NT2/D1 (cell line): ENCODE measurements at places on chromosomes 3 and 15.

DNA sequence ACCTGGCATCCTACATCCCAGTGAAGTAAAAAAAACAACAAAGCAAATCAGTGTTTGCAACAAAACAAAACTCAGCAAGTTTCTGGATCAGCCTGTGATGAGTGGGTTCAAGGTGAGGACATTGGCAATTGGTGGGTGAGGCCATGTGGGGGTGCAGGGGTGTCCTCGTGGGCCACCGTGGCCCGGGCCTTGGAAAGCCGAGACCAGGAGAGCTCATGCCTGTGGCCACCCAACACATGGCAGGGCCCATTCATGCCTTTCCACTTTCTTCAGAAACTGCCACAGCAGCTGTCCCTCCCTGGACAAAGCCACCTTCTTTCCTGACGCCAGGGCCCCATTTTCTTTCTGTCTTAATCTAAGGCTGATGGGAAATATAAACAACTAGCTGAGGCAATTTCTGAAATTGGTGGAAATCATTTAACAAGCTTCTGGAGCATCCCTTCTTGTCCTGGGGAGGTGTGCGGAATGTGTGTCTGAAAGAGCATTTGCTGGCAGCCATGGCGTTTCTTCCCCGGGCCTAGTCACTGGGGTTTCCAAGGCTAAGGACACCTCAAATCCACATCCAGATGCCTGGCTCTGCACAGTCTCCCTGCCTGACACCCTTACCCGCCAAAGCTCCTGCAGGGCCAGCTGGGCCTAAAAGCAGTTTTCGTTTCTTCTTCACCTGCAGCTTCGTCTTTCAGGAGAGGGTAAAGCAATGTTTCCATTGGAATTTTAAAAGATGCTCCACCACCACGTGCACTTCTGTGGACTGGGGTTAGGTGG, 34.1 kb upstream of the SFMBT1 start:
- no peak for DNase-seq

DNA sequence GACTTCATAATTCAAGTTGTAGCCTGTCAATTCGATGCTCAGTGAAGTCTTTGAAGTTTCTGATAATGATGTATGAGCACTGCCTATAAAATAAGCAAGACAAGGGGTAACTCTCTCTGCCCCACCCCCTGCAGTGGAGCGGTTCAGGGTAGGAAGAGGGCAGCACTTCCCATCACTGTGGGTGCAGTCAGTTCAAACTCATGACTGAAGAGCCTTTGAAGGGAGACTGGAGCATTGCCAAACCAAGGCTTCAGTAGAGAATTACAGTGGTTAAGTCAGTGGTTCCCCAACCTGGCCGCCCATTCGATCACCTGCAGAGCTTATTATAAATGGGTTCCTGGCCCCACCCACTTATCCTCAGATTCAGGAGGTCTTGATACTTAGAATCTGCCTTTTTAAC, 190.6 kb downstream of the SHQ1 start:
- no peak for DNase-seq

DNA sequence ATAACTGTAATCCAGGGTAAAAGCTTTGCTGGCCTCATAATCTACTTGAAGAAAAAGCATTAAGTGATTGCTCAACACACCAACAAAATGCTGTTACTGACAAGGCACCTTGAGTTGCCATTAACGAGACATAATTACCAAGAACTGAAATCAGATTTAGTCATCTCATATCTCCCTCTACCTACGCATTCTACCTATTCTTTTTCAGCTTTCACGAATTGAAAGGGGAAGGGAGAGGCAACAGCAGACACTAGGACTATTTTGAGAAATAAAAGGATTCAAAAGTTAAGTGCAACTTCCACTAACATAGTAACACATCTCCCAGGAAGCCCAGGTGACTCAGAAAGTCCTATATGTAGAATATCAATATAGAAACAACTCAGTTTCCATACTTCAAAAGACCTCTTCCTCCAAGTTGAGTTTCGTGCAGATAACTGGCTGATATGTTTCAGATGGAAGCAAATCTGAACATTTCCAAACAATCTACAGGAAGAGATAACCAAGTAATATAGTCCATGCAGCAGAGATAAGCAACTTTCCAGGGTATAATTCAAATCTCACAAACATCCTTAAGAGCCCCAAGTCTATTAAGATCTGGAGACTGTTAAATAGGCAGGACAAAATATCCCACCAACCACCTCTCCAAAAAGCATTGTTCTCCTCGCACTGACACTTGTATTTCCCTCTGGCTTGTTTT, 1.9 kb downstream of the OSBPL10 start:
- no peak for DNase-seq

GRCh38 chr3:98980915-98981596, 79.6 kb upstream of the DCBLD2 start:
- no peak for DNase-seq

- DNase-seq = no peak
Observed at GRCh38 chr15:70605606-70606410, 157.6 kb downstream of the UACA start.
